ENCODE measurements at places on chromosomes 2 and 18. TPM values are rescaled to one million over a fixed set of nuclear protein-coding genes. Genes with fewer than 3 reads are reported as not detected.
A peak's percentile ranks its signal among the peaks of the same experiment; 100 is the strongest.

DNA sequence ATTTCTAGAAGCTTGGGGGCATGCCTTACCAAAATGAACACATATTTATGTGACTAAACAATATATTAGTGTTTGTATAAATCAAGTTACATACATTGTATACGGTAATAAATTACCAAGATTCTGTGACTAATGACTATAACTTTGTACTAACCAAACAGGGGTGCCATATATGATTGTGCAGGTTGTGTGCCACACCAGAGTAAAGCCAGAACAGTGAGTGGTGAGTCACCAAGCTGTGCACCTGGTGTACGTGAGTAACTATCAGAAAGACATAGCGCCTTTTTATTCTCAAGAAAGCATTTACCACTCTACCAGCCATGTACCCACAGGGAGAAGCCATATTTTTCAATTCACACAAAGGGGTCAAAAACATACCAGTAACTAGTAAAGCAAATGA lies 453.2 kb upstream of the PIK3C3 start:
- no peak for DNase-seq
- H3K27ac ChIP-seq = no peak overlapping the region
- H3K4me3 ChIP-seq = no peak overlapping the region

- no peaks in the 10 kb centered on the region for H3K27me3 ChIP-seq
- peak; percentile 49 for DNase-seq
- H3K27ac ChIP-seq = no peak overlapping the region
- peaks cover 12% of the 10 kb centered on the region for H3K4me1 ChIP-seq
- no peak overlapping the region for H3K4me3 ChIP-seq
- no peaks in the 10 kb centered on the region for H3K36me3 ChIP-seq
Measured at GRCh38 chr2:9803023-9803805, 40.1 kb upstream of the TAF1B start.

- DNase-seq = no peak
- H3K36me3 ChIP-seq = no peaks in the 10 kb centered on the region
- no peak overlapping the region for H3K4me3 ChIP-seq
Measured at GRCh38 chr18:63559567-63560491, 17.7 kb downstream of the SERPINB12 start.

- no peaks in the 10 kb centered on the region for H3K27me3 ChIP-seq
- DNase-seq = no peak
- peaks cover 59% of the 10 kb centered on the region for H3K4me1 ChIP-seq
- peak overlapping the region; percentile 74 for H3K27ac ChIP-seq
Measured at GRCh38 chr2:216119986-216120385, 10.8 kb downstream of the XRCC5 start.

DNA sequence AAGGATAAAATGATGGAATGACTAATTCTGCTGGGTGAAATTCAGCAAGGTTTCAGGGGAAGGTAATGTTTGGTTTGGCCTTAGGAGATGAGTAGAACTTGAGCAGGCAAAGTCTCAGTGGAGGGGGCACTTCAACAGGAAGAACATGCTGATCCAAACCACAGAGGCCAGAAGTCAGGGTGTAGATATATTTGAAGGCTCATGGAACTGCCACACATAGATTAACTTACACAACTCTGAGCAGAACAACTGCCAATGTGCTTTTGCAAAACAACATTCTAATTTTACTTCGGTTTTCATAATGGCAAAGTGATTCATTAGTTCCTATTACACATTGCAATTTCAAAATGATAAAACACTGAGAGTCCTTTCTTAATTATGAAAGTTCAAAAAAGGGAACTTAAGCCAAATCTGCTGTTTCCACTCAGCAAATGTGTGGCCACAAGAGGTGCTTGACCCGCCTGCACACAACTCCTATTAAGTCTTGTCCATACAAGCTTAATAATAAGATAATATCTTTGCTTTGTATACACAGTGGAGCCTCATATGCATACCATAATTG lies 284.8 kb downstream of the MREG start:
- no peak for DNase-seq
- no peaks in the 10 kb centered on the region for H3K27me3 ChIP-seq
- no peak overlapping the region for H3K27ac ChIP-seq

LAMA1 gene
- 95.4 TPM for total RNA-seq

GRCh38 chr2:240166191-240166590 lies 25.7 kb upstream of the OTOS start:
- H3K4me3 ChIP-seq = no peak overlapping the region
- no peaks in the 10 kb centered on the region for H3K36me3 ChIP-seq
- H3K27me3 ChIP-seq = no peaks in the 10 kb centered on the region

DNA sequence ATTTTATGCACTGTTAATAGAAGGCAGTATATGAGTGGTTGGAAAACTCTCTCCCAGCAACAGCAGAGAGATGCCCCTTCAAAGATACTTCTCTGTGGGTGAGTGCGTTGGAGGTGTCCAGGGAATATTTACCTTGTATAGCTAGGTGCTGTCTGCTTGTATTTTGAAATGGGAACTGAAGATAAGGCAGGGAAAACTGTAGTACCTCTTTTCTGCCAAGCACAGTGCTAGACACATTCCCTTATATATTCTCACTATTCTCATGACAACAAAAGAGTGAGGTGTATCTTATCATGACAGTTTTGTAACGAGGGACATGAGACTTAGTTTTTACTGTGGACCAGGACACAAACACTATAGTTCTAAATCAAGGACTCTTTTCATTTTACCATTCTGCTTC lies 2.1 kb downstream of the TTC39C start:
- H3K4me3 ChIP-seq = peak overlapping the region; percentile 72
- DNase-seq = no peak
- H3K27ac ChIP-seq = no peak overlapping the region
